ENCODE measurements at places on chromosomes 7 and 10. TPM values are rescaled to one million over a fixed set of nuclear protein-coding genes. Genes with fewer than 3 reads are reported as not detected.

- no peaks in the 10 kb centered on the region for H3K4me1 ChIP-seq
- no peak overlapping the region for H3K27ac ChIP-seq
- H3K36me3 ChIP-seq, result no peaks in the 10 kb centered on the region
- peak; percentile 23 for DNase-seq
Measured at GRCh38 chr7:119197877-119198527, 973.5 kb downstream of the ANKRD7 start.

- peaks cover 2% of the 10 kb centered on the region for H3K36me3 ChIP-seq
- no peak overlapping the region for H3K4me3 ChIP-seq
- no peak for DNase-seq
- peak overlapping the region; percentile 93 for H3K27ac ChIP-seq
Measured at GRCh38 chr7:137953043-137953664, 48.7 kb downstream of the CREB3L2 start.

The SEMA3C gene
- 36.6 TPM for total RNA-seq

The GSDME gene
- total RNA-seq, result 18.9 TPM

- no peaks in the 10 kb centered on the region for H3K36me3 ChIP-seq
- no peak for DNase-seq
- no peaks in the 10 kb centered on the region for H3K27me3 ChIP-seq
- no peaks in the 10 kb centered on the region for H3K4me1 ChIP-seq
- no peak overlapping the region for H3K4me3 ChIP-seq
Measured at GRCh38 chr7:123492485-123492884, 41.9 kb downstream of the IQUB start.

GRCh38 chr7:80791509-80791929 is 127.3 kb downstream of the SEMA3C start:
- no peak overlapping the region for H3K4me3 ChIP-seq
- peaks cover 11% of the 10 kb centered on the region for H3K36me3 ChIP-seq
- no peak for DNase-seq
- H3K27me3 ChIP-seq, result no peaks in the 10 kb centered on the region
- H3K27ac ChIP-seq, result no peak overlapping the region
- no peaks in the 10 kb centered on the region for H3K4me1 ChIP-seq

DNA sequence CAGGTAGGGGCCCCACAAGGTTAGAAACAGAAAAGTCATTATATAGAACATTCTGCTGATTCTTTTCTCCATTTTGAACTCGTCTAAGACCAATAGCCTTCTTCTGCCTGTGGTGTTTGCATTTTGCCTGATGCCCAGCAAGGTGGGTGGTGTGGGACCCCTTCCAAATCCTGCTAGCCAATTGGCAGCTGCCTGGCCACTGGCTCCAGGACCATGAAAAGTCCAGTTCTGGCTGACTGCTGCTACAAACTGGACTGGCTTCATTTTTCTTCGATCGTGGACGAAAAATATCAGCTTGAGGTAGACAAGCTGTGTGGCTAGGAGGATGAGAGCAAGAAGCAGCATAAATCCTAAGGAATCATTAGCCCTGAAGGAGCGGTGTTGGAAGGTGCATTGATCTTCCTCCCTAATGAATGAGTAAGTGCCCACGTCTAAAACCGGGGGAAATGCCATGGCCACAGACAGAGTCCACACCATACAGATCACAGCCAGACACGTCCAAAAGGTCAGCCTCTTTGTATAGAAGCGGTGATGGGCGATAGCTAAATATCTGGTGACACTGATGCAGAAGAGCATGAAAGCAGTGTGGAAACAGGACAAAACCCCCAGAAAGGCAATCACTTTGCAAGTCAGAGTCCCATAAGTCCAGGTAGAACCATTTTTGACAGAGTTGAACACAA is 2.7 kb downstream of the GPR85 start:
- no peak overlapping the region for H3K27ac ChIP-seq
- DNase-seq, result no peak
- H3K27me3 ChIP-seq, result no peaks in the 10 kb centered on the region
- H3K4me1 ChIP-seq, result peaks cover 29% of the 10 kb centered on the region
- H3K36me3 ChIP-seq, result no peaks in the 10 kb centered on the region

DNA sequence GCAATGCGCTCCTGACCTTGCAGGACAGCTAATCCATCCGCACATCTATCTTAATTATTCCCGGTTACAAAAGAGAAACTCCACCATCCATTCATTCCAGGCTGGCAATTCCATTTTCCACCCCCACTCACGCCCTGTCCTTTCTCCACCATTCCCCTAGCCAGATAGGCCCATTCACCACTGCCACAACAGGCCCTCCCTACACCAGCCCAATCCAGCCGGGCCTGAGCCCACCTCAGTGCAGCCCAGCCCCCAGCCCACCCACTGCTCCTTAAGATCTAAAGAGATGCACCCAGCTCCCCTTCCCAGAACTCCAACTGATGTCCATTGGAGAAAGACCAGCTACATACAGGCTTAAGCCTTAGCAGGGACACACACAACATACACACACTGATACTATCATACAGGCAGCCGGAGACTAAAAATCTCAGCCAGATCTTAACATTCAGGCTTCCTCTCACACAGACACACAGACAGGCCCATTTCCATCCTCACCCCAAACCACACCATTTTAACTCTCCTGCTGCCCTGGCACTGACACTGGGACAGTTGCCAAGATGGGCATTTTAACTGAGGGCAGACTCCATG is 38.0 kb upstream of the PAX2 start:
- DNase-seq, result no peak
- peak overlapping the region; percentile 1 for H3K4me3 ChIP-seq
- H3K4me1 ChIP-seq, result peaks cover 17% of the 10 kb centered on the region
- no peaks in the 10 kb centered on the region for H3K36me3 ChIP-seq
- H3K27me3 ChIP-seq, result peaks cover 92% of the 10 kb centered on the region
- H3K27ac ChIP-seq, result no peak overlapping the region

The FAM24B gene
- total RNA-seq, result not detected

All from neural crest cell (in vitro differentiated cells).